ENCODE measurements at places on chromosomes 5 and 9.

DNA sequence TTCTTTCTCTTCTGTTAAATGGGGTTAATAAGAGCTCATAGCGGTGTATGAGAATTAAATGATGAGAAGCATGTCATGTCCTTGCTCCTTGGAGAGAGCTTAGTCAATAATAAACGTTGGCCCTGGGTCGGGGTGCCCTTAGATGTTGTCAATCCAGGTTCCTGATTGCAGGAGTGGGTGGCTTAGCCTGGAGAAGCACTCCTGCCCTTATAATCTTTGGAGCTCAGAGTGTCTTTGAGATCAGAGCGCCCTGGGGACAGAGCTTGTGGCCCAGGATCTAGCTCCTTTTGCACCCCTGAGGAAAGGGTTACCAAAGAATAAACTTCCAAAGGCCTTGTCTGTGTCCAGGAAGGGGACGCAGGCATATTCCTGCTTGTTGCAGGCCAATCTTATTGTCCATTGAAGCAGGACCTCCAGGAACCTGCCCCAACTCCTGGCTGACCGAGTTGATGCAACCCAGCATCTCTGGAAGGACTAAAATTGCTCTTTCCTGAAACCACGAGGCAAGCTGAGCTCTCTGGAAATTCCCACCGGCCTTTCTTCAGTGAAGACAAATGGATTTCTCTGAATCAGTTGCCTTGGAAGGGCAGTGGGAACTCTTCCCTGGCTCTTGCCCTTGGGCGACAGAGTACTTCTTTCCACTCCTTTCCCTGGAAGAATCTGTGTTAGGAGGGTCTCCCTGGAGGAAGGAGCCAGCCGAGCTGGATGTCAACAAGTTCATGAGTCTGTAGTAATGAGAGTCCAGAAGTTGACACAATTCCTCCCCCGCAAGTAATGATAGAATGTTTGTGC lies 6.4 kb upstream of the AMBP start:
- no peak for DNase-seq

- DNase-seq, result no peak
Measured at GRCh38 chr5:115873392-115873791, 31.7 kb downstream of the AP3S1 start.

GRCh38 chr5:14266686-14267085 lies 123.5 kb downstream of the TRIO start:
- no peak for DNase-seq

DNA sequence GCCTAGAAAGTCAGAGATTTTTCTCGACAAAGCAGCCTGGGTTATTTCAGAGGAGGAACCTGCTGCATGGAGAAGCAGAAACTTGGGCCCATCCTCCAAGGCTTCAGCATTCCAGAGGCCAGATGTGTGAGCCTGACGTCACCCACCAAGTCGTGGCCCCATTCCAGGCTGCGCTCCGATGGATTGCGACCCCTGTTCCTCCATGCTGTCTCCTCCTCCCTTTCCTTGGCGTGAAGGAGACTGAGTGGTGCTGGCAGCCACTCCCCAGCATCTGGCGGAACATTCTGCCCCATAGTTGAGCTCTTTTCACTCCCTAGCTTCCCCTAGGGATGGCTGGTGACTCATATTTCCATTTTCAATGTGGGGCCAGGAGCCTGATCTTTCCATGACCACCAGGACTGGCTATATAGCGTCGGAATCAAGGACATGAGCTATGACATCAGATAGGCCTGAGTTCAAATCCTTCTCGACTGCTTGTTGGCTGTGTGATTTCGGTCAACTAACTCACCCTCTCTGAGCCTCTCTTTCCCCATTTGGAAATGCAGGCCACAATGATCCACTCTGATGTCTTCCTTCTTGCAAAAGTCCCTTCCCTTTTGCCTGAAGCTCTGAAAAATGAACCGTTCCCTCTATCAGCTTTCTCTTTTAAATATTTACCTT lies 24.5 kb upstream of the DUSP1 start:
- DNase-seq, result no peak

DNA sequence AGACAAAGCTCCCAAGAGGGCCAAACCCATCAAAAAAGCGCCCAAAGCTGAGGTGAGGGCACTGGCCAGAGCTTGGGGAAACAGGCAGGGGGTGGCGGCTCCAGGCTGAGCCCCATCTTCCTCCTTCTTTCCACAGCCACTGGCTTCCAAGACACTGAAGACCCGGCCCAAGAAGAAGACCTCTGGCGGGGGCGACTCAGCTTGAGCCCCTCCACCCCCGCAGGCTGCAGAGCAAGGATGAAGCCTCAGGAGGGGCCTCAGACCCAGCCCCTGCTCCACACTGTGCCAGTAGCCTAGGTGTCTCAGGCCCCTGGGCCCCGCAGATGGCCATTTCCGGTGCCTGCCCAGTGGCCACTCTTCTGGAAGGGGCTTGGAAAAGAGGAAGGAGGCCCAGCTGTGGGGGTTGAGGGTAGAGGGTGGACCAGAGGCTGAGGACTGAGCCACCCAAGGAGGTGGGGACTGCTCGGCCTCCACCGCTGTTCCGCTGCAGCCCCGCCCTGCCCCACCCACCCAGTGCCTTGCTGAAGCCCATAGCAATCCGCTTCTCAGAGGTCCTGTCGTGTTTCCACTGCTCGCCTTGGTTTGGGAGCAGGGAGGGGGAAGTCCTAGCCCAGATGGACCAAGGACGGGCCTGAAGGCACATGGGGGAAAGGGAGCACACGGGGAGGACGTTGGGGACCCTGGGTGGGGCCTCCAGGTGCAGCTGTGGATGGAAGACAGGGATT lies 6.9 kb downstream of the REEP2 start:
- DNase-seq, result no peak

DNA sequence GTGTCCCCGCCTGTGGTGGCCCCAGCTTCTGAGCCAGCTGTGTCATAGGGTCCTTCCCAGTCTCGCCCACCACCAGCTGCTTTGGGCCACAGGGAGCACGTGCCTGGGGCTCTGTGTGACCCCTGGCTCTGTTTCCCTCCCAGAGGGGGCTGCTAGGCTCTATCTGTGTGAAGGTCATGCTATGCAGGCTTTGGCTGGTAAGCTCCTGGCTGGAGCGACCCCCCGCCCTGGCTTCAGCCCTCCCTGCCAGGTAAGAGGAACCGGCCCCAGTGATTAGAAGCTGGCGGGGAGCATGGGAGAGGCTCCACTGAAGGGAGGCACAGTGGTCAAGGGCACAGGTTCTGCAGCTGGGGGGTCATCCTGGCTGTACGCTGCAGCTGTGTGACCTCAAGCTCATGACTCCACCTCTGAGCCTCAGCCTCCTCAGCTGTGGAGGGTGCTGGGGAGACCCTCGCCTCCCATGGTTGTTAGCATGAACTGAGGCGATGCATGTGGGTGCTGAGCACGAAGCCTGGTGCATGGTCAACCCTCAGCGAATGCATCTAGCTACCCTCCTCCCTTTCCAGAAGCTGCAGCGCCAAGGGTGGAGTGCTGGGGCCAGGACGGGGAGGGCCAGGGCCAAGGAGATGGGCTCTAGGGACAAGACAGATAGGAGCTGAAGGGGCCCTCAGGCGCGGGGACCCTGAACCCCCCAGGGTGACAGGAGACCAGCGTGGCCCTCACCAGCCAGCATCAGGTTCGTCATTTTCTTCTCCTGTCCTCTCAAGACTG lies 163.8 kb upstream of the MVB12B start:
- no peak for DNase-seq
